ENCODE measurements at places on chromosomes 12 and 14.
A peak's percentile ranks its signal among the peaks of the same experiment; 100 is the strongest.

DNA sequence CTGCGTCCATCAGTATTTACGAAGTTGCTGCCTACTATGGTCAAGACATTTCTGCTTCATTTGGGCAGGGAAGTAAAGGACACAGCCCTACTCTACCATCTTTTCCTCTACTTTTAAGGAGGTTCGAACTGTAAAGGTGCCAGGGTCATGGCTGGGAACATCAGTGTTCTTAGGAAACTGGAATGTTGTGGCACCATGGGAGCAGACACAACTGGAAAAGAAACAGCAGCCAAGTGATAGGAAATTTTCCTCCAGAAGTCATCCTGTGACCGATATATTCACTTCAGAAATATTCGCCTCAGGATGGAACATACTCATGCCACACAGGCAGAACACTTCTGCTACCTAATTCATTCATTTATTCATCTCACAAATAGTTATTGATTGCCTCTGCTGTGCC, 104.4 kb downstream of the ETV6 start:
- DNase-seq = no peak

- no peak for DNase-seq
These were observed 42.5 kb upstream of the HSP90B1 start for GRCh38 chr12:103887738-103888137.

GRCh38 chr14:101068313-101069227, 165.0 kb upstream of the RTL1 start:
- no peak for DNase-seq

DNA sequence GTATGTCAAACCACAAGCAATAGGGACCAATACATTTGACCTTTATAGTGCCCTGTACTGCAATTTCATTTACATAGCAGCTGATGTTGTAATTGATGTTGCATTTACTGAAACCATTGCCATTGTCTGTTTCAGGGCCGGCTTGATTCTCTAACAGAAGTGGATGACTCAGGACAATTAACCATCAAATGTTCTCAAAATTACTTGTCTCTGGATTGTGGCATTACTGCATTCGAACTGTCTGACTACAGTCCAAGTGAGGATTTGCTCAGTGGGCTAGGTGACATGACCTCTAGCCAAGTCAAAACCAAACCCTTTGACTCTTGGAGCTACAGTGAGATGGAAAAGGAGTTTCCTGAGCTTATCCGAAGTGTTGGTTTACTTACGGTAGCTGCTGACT, 216.0 kb downstream of the AKAP6 start:
- DNase-seq = no peak

- DNase-seq = no peak
These were observed 316.8 kb downstream of the PAWR start for GRCh38 chr12:79373896-79374499.

DNA sequence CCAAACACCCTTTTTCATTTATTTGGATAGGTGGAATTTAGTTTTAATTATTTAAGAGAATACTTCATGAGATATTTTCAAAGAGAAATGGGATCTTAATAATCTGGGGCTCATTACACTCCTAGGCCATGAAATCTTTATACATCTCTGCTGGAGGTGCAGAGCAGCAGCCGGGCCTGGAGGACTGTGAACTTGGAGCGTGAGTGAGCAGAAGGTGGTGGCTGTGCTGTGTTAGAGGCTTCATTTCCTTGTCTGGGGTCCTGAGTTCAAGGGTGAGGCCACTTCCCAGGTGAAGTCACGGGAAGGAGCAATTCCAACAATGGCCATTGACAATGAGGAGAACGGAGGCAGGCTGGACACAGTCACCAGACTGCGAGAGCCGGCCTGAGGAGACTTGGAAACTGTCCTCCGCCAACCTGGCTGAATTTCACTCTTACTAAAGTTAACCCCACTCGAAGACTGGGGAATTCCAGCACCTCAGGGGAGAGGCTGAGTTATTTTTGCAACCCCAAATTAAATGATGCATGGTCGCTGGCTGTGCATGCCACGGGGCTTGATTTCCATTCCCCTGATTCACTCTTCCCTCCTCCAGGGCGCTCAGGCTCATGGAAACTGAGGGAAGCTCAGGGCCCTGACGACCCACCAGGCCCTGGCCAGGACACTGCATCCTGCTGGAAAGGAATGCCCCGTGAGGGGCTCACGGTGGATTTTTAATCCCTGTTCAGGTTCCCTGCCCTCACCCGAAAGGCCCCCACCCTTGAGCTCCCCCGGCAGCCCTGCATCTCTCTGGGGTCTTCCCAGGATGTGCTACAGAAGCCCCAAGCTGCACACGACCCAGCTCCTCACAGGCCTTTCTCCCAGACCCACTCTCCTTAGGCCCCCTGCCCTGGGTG, 22.6 kb upstream of the TRAF3 start:
- no peak for DNase-seq

DNA sequence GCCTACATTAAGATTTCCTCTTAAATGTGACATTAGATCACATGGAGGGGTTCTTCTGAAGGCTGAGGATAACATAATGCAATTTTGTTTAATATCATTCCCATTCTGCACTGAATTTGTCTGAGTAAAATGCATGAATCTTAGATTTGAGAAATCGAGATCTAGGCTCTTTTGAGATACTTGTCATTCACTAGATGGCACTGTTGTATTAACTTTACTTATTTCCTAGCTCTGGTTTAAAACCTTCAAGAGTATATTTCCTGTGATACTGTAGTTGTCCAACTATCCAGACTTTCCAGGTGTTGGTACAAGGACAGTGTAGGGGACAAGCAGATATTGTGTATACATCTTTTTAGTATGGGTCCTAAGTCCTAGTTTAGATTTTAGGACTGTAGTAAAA, 91.7 kb upstream of the SEL1L start:
- DNase-seq = no peak

GRCh38 chr12:34349673-34349961, 327.3 kb downstream of the ALG10 start:
- DNase-seq = no peak

- DNase-seq = no peak
These were observed 93.5 kb downstream of the LRRC74A start for GRCh38 chr14:76919431-76920330.

- DNase-seq = no peak
These were observed 215.0 kb upstream of the EEA1 start for GRCh38 chr12:93144109-93144508.

- no peak for DNase-seq
These were observed 65.6 kb upstream of the TCL1B start for GRCh38 chr14:95620659-95621059.

GRCh38 chr12:103969391-103969790, 3.7 kb downstream of the TDG start:
- DNase-seq = no peak

GRCh38 chr14:94354638-94355185, 31.6 kb upstream of the SERPINA6 start:
- no peak for DNase-seq

DNA sequence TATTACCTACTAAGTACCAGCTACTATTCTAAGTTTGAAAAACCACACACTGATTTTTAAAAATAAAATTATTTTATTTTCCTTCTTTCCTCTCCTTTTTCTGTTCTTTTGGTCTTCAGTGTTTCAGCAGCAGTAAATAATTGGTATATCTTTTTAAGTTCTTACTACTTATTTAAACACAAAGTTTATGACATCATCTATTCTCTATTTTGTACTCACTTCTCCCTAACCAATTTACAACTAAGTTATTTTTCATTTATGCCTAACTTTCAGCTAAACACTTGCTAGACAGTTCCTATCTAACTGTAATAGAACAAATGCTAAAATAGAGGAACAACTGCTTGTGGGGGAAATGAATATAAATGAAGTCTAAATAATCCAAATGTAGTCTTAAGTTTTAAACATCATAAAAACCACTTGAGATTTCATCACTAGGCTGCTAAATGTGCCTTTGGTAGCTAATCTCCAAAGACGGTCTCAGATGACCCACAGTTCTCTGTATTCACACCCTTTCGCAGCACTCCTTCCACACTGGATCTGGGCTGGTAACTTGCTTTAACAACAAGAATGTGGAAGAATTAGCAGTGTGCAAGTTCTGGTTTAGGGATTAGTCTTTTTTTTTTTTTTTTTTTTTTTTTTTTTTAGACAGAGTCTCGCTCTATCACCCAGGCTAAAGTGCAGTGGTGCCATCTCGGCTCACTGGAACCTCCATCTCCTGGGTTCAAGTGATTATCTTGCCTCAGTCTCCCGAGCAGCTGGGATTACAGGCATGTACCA, 41.0 kb downstream of the TFCP2 start:
- no peak for DNase-seq

DNA sequence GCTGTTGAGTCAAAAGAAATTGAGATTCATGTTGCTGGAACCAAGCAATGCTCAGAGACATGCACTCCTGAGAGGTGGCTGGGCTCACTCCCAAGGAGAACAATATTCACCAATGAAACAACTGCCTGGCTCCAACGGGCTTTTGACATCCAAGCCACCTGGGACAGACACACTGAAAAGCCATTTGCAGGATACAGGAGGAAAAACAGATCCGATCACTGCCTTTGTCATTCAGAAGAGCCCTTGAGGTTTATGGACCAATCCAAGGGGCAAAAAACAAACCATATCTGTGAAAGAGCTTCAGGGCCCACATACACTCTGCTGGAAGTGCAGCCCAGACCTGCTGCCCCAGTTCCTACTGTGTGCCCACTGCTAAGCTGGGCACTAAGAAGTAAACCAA, 277.5 kb downstream of the NUAK1 start:
- no peak for DNase-seq

DNA sequence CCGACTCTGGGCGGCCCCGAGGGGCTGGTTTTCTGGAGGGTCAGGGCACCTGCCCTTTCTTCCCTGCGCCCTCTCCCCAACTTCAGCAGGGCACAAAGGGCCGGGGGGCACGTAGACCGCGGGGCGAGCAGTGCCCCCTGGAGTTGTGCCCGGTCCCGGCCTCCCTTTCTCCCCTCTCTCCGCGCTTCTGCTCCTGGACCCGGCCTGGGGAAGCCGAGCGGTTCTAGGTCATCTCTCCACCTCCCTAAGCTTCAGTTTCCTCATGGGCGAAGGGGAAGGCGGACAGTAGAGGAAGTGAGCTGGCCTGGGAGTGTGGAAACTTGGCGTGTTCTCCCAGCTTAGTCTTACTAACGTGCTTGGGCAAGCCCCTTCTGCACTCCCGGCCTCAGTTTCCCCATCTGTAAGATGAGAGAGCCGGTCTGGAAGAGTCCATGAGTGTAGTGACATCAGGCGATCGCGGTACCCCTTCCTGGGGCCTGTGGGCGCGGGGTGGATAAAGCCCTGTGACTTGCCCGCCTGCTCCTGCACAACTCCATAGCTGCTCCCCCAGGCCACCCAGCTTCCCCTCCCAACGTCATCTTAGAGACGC, 158.6 kb upstream of the PARP11 start:
- no peak for DNase-seq

DNA sequence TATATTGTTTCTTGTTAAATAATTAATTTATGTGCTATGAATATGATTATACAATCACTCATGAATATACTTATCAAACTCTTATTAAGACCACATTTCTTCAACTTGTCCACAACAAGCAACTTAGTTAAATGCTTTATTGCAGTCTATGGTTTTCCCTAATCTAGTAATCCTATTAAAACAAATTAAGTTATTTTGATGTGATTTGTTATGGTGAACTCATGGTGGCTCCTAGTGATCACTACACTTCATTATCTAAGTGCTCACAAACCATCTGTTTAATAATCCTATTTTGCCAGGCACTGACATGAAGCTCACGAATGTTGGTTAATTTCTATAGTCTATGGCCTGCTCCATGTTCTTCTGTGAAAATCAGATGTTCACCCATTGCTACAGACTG, 42.9 kb downstream of the INSM2 start:
- DNase-seq = no peak

DNA sequence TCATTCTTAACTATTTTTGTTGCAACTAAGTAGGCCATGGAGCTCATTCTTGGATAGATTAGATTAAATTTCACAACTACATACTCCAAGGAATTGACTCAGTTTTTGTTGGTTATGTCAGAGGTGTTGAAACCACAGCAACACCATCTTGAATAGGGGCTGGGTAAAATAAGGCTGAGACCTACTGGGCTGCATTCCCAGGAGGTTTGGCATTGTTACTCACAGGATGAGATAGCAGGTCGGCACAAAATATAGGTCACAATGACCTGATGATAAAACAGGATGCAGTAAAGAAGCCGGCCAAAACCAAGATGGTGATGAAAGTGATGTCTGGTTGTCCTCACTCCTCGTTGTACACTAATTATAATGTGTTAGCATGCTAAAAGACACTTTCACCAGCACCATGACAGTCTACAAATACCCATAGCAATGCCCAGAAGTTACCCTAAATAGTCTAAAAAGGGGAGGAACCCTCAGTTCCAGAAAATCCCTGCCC, 20.9 kb downstream of the DMAC2L start:
- no peak for DNase-seq

DNA sequence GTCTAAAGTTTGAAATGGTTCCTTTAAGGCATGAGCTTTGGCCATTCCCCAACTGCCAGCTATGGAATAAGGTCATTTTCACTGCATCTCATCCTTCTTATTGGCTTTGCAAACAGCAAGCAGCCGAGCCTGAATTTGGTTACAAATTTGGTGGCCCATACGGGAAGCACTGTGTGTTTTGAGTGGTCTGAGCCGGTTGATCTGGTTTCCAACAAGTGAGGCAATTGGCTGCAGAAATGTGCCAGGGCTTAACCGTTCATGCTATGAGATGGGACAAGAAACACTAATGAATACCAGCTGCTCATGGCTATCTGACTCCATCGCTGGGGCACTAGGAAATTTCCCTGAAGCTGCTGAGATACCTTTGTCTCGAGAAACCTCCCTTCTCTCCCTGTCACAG, 9.3 kb downstream of the EDDM3A start:
- no peak for DNase-seq

DNA sequence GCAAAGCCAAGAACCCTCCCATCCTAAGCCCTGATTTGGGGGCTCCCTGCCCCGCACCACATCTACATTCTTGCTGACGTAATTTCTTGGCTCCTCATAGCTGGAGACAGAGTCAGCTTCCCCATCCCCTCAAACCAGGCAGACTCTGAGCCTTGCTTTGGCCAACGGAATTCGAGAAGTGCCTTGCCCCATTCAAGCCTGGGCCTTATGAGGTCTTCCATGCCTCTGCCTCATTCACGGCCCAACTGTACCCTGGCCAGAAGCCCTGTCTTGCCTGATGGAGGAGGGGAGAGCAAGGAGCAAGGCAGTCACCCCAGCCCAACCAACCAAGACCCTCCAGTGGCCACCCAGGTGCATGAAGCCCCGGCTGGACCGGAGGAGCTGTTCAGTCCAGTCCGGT, 164.1 kb downstream of the PIWIL1 start:
- no peak for DNase-seq

- no peak for DNase-seq
These were observed 232.0 kb downstream of the PPM1H start for GRCh38 chr12:62703011-62703380.

GRCh38 chr14:100662879-100663760, 63.6 kb upstream of the DLK1 start:
- peak; percentile 23 for DNase-seq

- DNase-seq = no peak
These were observed 282.5 kb downstream of the PRKD1 start for GRCh38 chr14:29645117-29645516.

- no peak for DNase-seq
These were observed 19.3 kb downstream of the CCDC62 start for GRCh38 chr12:122793685-122794106.

Data from stimulated activated CD8-positive, alpha-beta memory T cell treated with anti-CD3 and anti-CD28 coated beads, Interleukin-7, amount 100 ng/mL, for 24 hours (primary cell).